DMS 273 treated with DMSO at 0.1 percent for 48 hours (cell line): ENCODE measurements at places on chromosomes 2 and 18.

GRCh38 chr2:191679818-191680600, 2.1 kb downstream of the NABP1 start:
- no peak for DNase-seq

DNA sequence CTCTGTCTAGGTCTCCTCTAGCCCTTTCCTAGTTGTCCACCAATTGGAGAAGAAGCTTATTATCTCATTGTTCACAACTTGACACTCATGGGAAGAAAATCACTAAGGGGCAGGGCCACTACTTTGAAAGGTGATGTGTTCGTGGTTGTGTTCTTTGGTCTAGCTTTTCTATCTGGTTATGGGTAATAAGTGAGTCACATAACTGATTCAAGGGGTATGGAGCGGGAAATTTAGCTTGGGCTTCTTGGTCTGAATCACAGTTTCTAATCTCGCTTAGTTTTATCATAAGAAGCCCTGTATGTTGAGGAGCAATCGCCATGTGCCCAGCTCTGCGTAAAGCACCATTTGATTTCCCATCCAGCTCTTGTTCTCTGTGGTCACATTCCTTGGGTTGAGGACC, 18.7 kb upstream of the DYTN start:
- DNase-seq = no peak

- no peak for DNase-seq
Measured at GRCh38 chr18:8984131-8984721, 118.3 kb upstream of the NDUFV2 start.

GRCh38 chr2:3034396-3034795, 343.2 kb downstream of the EIPR1 start:
- DNase-seq = no peak

DNA sequence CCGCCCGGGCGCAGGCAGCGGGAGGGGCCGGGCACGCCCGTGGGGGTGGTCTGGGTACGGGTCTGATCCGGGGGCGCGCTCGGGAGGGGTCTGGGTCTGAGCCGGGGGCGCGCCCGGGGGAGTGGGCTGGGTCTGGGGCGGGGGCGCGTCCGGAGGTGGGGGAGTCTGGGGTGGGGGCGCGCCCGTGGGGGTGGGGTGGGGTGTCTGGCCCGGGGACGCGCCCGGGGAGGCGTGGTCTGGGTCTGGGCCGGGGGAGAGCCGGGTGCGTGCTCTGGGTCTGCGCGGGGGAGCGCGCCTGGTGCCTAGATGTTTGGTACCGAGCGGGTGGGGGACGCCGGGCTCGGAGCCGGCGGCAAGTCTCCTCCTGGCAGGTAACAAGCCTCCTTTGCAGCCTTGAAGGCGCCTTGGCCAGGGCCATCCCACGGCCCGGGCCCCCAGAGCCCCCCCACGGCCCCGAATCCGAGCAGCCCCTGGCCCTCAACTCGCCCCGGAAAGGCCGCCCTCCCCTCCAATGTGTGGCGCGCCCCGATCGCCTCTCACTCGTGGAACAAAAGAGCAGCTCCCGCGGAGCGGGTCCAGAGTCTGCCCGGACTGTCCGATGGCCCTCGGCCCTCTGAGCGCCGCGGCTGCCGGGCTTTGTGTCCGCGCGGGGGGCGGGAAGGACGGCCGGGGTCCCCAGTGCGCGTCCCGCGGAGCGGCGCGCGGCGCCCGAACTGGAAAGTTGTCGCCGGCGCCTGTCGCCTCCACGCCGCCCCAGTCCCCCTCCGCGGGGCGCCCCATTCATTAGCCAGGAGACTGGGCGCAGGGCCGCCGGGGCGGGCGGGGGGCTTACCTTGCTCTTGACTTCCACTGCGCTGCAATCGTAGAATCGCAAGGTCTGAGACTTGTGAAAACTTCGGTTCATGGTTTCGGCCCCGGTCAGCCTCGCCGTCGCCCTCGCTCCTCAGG, 595 bp downstream of the PARD6G start:
- DNase-seq = no peak

GRCh38 chr2:3823748-3824147, 120.4 kb downstream of the DCDC2C start:
- no peak for DNase-seq

GRCh38 chr18:50715919-50716318, 103.9 kb downstream of the MRO start:
- no peak for DNase-seq

GRCh38 chr2:59276917-59277316, 1035.8 kb upstream of the FANCL start:
- DNase-seq = no peak

DNA sequence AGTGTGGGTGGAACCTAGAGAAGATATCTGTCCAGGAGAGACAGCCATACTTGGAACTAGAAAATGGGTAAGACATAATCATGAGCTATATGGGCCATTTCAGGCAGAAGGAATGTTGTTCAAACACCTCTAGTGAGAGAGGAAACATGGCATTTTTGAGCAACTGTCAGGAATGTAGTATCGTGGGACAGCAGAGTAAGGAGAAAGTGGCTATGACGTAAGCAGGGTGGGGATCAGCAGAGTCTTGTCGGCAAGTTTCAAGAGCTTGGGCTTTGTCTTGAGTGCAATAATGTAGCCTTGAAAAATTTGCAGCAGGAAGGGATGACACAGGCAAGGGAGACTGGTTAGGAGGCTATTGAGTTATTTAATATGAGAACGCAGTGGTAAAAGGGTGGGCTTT, 20.4 kb downstream of the SERPINB7 start:
- DNase-seq = no peak

- DNase-seq = no peak
Measured at GRCh38 chr2:124309563-124310138, 284.6 kb downstream of the CNTNAP5 start.
